ENCODE measurements at places on chromosomes 7 and 10. TPM values are rescaled to one million over a fixed set of nuclear protein-coding genes. Genes with fewer than 3 reads are reported as not detected.

Gene NPFFR1
- not detected for total RNA-seq

Gene CHST15
- total RNA-seq, result 8.6 TPM

Gene BAG3
- total RNA-seq, result 299 TPM

Gene ICA1
- 0.86 TPM for total RNA-seq

Gene CLDN3
- 2.8 TPM for total RNA-seq

Gene HELLS
- 23.2 TPM for total RNA-seq

Gene FAM131B
- 0.65 TPM for total RNA-seq

Gene LBX1
- total RNA-seq, result not detected

Gene MMP21
- total RNA-seq, result not detected

Gene RPEL1
- total RNA-seq, result 0.09 TPM

All from A549 treated with GW870086 at 1 μM for 4 hours (cell line).